ENCODE measurements at places on chromosomes 7 and 10. TPM values are rescaled to one million over a fixed set of nuclear protein-coding genes. Genes with fewer than 3 reads are reported as not detected.
A peak's percentile ranks its signal among the peaks of the same experiment; 100 is the strongest.

Gene INHBA
- 49.2 TPM for total RNA-seq

Gene SORCS1
- total RNA-seq: 10.7 TPM

Gene ODAD2
- total RNA-seq: 1.7 TPM

Gene CCDC126
- 20.9 TPM for total RNA-seq

DNA sequence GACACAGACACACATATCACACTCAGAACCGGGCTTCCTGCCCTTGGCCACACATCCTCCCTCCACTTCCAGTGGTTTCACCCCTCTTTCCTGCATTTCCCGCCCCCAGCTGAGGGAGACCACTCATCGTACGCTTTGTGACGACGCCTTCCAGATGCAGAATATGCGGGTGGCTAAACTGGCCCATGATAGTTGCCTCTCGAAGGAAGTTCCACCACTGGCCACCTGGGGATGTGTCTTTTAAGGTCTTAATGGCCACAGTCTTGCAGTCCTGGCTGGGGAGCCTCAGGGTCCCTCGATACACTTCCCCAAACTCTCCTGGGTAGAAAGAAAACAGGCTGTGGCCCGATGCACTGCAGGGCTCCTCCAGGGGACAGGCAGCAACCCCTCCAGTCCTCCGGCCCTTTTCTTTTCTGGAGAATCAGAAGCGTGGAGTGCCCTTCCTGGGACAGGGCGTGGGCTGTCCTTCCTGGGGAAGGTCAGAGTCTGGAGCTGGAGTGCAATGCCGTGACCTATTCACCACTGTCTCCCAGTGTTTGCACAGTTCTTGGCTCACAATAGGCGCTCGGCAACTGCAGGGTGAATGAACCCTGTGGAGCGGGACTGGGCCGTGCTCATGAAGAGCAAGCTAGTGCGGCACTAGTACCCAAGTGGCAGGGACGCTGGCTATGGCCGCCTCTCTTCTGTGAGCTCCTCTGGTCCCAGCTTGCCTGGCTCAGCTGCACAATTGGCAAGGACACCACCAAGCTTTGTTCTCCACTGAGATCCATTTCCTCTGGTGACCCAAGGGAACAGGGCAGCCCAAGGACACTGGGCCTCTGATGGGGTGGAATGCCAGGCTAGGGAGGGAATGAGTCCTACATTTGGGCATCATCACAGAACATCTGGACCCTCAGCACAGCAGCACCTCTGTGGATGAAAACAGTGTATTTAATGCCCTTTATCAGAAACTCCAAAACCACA is 13.2 kb downstream of the EPHA1 start:
- peaks cover 7% of the 10 kb centered on the region for H3K36me3 ChIP-seq
- H3K4me1 ChIP-seq: peaks cover 50% of the 10 kb centered on the region
- H3K27ac ChIP-seq: no peak overlapping the region

GRCh38 chr7:39608278-39608677 is 15.1 kb upstream of the RALA start:
- H3K36me3 ChIP-seq: no peaks in the 10 kb centered on the region
- H3K4me3 ChIP-seq: no peak overlapping the region
- no peak for ATAC-seq
- H3K27me3 ChIP-seq: peaks cover 17% of the 10 kb centered on the region

- peaks cover 6% of the 10 kb centered on the region for H3K4me1 ChIP-seq
- no peak for ATAC-seq
- no peak overlapping the region for H3K27ac ChIP-seq
Observed at GRCh38 chr10:19580691-19581090, 235.5 kb upstream of the PLXDC2 start.

GRCh38 chr7:27151931-27152815 is at the start of gene HOXA3:
HOXA3 (minus strand) TSS chr7:27152583; CDS start chr7:27110640, 41,943 bp downstream.
- H3K27me3 ChIP-seq: peaks cover 86% of the 10 kb centered on the region
- H3K4me1 ChIP-seq: peaks cover 20% of the 10 kb centered on the region
- H3K36me3 ChIP-seq: no peaks in the 10 kb centered on the region
- H3K4me3 ChIP-seq: no peak within 1 kb of the TSS
- H3K27ac ChIP-seq: peak within 1 kb of the TSS; percentile 65

DNA sequence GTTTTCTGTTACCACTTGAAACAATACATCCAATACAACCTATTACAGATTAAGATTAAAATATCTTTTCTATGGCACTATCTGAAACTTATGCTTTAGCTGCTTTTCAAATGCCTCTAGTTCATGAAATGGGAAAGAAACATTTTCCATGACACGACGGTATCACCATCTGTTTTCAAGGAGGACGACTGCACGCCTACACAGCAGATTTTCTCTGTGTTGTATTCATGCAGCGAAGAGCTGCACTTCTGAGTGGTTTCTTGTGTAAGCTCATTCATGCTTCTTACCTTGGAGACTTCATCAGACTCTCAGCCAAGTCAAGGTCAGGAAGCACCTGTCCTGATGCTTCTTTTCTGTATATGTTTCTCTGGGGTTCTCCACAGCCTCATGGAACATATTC is 179.2 kb downstream of the DYNC1I1 start:
- no peaks in the 10 kb centered on the region for H3K36me3 ChIP-seq
- H3K4me1 ChIP-seq: no peaks in the 10 kb centered on the region
- ATAC-seq: no peak
- no peak overlapping the region for H3K4me3 ChIP-seq
- no peak overlapping the region for H3K27ac ChIP-seq

DNA sequence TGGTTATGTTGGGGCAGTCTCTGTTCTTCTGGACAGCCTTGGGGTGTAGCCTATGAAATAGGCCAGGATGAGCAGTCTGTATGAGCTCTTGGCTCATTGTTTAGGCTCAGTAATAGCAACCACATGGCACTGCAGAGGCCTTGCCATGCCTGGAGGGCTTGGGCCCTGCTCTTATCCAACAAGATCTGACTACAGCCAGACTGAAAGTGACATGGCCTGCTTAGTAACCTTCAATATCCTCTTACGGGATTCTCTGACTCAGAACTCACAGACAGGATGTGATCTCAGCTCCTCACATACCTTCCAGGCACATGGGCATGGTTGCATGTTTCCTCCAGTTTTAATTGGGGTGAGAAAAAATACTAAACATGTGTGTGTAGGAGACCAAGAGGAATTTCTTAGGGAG is 289.3 kb downstream of the PTEN start:
- ATAC-seq: peak; percentile 64
- H3K27ac ChIP-seq: no peak overlapping the region
- H3K36me3 ChIP-seq: no peaks in the 10 kb centered on the region
- peaks cover 2% of the 10 kb centered on the region for H3K4me1 ChIP-seq

DNA sequence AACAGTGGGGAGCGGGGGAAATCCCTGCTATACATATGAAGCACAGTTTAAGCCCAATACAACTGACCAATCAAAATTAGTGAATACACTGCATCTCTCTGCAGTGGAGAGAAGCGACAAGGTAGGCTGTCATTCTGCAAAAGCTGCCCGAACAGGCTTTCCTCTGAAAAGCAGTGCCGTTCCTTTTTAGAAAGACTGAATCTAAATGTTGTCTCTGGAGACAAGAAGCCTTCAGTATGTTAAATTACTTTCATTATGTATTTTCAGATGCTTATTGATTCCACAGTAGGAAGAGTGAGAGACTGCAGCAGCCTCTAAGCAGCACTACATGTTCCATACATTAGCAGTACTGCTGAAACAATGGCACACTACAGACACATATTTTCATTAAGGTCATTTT is at the start of gene GPR22:
TSS of gene GPR22 (plus strand) at position 129 of the 400 bp plus-strand sequence. CDS start 4,004 bp downstream, outside the sequence.
- H3K4me1 ChIP-seq: no peaks in the 10 kb centered on the region
- H3K27ac ChIP-seq: no peak within 1 kb of the TSS
- no peaks in the 10 kb centered on the region for H3K36me3 ChIP-seq
- no peak for ATAC-seq
- no peak within 1 kb of the TSS for H3K4me3 ChIP-seq
- H3K27me3 ChIP-seq: no peaks in the 10 kb centered on the region

- H3K27me3 ChIP-seq: no peaks in the 10 kb centered on the region
- no peaks in the 10 kb centered on the region for H3K4me1 ChIP-seq
- H3K36me3 ChIP-seq: no peaks in the 10 kb centered on the region
- no peak overlapping the region for H3K4me3 ChIP-seq
Observed at GRCh38 chr7:8177109-8177933, 84.6 kb downstream of the ICA1 start.

DNA sequence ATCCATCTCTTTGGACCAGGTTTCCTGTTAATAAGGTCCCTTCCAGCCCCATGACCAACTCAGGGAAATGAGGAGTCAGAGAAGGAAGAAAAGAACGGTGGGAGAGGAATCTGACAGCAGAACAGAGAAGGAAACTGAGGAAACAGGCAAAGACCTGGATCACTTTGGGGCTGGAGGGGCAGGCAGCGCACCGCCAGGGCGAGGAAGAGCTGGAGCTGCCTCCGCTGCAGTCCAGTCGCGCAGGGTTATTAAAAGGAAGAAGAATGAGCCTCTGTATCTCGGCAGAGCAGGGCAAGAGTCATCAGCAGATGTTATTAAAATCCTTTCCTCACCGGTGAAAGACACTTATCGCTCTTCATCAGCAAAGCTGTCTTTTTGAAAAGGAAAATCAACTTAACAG is 37.7 kb upstream of the R3HCC1L start:
- H3K4me1 ChIP-seq: no peaks in the 10 kb centered on the region
- ATAC-seq: no peak
- H3K27ac ChIP-seq: no peak overlapping the region
- no peaks in the 10 kb centered on the region for H3K36me3 ChIP-seq
- no peak overlapping the region for H3K4me3 ChIP-seq

DNA sequence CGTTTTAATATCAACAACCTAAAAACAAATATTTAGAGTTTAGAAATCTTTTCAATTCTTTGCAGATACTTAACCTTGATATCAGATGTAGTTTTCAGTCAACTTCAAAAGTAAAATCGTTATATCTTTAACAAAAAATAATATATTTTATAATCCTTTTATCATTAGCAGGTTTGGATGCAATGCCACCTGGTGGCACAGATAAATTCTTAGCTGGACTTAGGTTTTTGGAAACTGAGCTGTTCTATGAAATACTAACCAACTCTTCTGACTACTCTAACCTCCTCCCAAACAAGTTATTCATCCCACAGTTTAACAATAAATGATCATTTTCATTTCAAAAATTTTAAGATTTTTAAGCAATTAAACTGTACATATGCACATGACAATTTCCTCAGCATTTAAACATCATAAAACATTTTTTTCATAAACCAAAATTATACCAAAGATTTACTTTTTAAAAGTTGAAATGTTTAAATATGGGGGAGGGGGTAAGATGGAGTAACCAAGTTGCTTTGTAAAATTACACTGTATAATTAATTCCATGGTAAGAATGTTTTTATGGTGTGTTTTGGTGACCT is 56.9 kb downstream of the HIBADH start:
- H3K27me3 ChIP-seq: no peaks in the 10 kb centered on the region
- no peak for ATAC-seq
- H3K4me1 ChIP-seq: no peaks in the 10 kb centered on the region
- no peak overlapping the region for H3K4me3 ChIP-seq
- no peaks in the 10 kb centered on the region for H3K36me3 ChIP-seq

DNA sequence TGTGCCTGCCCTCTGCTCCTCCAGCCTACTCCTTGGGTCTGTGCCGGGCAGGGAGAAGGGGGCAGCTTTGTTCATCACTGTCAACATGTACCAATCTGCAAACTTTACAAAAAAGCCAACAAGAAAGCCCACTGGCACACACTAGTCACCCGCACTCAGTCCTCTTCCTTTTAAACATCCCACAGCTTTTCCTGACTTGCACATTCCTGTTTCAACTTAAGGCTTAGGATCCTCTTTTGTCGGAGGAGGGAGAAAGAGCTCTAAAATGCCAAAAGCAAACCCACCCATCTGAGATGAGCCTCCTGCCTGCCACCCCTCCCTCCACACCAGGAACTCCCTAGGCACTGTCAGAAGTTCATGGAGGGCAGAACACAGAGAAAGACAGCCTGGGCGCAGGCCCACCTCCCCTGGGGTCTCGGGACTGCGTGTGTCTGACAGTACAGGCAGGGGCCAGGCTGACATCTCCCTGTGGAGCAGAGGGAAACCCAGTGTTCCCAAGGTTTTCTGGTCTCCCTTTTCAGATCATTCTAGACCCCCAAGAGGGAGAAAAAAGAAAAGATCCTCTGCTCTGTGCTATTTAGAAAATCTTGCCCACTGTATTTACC is 5.4 kb downstream of the PDIA4 start:
- no peak overlapping the region for H3K4me3 ChIP-seq
- H3K27me3 ChIP-seq: no peaks in the 10 kb centered on the region
- H3K27ac ChIP-seq: no peak overlapping the region
- no peak for ATAC-seq
- H3K36me3 ChIP-seq: peaks cover 30% of the 10 kb centered on the region

Data from gastroesophageal sphincter (tissue), 4 donors.